ENCODE measurements at places on chromosomes 13 and 19.

GRCh38 chr13:84077271-84077670 is 195.0 kb upstream of the SLITRK1 start:
- DNase-seq, result no peak

DNA sequence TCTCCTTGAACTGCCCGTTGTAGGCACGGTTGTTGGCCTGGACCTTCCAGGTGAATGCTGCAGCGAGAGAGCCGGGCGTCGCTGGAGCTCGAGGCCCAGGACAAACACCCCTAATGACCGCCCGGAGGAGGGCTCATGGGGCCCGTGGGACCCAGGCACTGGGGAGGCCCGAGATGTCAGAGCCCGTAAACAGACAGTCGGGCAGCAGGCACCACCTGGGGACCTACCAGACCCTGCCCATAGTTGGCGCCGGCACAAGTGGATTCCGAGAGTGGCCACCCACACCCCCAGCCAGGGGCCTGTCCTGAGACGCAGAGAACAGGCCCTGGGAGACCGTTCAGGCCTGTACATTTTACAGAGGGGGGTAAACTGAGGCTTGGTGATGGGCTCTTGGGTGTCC is 2.4 kb downstream of the ATP8B3 start:
- DNase-seq, result no peak

- DNase-seq, result no peak
Measured at GRCh38 chr13:101590479-101590878, 138.0 kb downstream of the ITGBL1 start.

DNA sequence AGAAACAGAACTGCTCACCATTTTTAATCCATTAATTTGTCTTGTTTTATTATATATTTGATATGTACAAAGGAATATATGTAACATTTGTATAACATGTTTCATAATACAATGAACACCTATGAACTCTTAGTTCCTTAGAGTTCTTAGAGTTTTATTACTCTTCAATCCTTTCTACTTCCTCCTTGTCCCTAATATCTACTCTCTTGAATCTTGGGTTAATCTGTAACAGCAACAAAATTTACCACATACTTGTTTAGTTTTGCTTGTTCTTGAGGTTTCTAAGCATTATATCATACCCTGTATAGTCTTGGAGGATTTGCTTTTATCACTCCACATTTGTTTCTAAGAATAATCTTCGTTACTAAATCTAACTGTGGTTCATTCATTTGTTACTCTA is 151.4 kb downstream of the PDS5B start:
- no peak for DNase-seq

- no peak for DNase-seq
Measured at GRCh38 chr19:18684642-18684993, 1.1 kb downstream of the CRTC1 start.

GRCh38 chr13:34347784-34348573 is 530.0 kb downstream of the RFC3 start:
- DNase-seq, result no peak

GRCh38 chr19:12496480-12496879 is 11.9 kb upstream of the ZNF709 start:
- no peak for DNase-seq

DNA sequence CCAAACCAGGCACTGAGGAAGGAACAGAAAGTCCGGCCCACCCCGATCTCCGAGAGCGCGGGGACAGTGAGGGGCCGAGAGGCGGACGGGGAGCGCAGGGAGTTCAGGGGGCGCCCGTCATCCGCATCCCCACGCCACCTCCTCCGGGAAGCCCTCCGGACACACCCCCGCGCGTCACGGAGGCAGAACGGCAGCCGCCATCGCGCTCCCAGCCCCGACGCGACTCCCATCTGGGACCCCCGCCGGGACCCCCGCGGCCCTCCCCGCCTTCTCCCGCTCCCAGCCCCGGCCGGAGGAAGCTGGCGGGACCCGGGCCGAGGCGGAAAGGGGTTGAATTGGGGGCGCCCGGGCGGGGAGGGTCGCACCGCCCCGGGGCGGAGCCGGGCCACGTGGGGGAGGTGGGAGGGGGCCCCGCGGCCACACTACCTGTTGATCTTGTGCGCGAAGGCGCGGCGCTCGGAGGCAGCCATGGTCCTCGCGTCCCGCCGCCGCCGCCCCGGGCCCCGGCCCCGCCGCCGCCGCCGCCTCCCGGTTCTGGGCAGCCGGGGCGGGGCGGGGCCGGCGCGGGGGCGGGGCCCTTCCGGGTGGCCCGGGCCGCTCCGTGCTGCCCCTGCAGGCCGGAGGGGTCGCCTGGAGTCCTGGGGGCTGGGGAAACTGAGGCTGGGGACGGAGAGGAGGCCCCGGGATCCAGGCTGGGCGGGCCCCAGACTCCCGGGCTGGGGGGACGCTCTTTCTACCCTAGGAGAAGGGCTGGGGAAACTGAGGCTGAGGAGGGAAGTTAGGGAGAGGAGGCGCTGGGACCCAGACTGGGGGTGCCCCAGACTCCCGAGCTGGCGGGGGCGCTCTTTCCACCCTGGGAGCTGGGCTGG is at the start of gene DOCK6:
DOCK6 (minus strand) TSS at position 554 of the 869 bp plus-strand sequence; CDS start at position 470, 84 bp downstream.
- DNase-seq, result no peak
